ENCODE measurements at places on chromosomes 11 and 22.

DNA sequence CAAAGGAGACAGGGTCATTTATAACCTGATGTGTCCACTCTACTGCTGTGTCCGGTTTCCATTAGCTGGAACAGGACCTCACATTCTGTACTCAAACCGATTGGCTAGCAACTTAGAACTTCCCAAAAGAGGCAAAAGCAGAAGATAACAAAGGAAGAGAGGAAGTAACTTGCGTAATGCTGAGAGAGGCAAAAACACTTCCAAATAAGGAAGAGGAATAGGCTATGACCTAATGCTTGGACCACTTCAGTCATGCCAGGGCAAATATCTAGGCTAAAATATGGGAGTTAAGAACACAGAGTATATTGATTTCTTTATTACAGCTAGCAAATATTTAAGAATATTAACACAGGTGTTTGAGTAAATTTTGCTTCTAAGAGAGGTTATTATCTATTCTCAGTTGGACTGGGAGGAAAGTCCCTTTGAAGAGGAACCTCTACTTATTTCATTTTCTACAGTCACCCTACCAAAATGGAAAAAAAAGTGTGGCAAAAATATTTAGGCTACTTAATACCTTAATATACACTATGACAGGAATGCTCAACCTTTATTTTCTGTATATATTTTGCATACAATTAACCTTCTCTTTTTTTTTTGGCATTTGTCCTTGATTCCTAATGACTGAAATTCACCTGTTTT lies 499.8 kb upstream of the CHORDC1 start:
- no peak for DNase-seq

GRCh38 chr22:31106731-31107177 lies 614 bp downstream of the SELENOM start:
- DNase-seq, result no peak

DNA sequence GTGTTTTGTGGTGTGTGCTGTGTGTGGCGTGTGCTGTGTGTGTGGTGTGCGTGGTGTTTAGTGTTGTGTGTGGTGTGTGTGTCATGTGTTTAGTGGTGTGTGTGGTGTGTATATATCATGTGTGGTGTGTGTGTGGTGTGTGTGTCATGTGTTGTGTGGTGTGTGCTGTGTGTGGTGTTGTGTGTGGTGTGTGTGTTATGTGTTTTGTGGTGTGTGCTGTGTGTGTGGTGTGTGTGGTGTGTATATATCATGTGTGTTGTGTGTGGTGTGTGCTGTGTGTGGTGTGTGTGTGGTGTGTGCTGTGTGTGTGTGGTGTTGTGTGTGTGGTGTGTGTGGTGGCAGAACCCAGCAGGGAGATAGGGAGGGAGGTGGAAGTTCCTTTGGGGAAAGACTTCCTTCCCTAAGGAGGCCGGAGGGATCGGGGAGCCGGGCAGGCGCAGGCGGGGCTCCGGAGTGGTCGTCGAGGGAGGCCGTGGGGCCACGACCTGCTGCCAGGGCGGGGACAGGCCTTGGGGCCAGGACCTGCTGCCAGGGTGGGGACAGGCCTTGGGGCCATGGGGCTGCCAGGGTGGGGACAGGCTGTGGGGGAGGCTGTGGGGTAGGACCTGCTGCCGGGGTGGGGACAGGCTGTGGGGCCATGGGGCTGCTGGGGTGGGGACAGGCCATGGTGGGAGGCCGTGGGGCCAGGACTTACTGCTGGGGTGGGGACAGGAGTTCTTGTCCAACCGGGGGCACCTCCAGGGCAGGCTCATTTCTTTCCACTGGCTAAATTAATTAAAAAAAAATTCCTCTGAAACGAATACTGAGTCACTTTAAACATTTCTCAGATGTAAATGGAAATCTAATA lies 15.2 kb downstream of the PIM3 start:
- DNase-seq, result peak; percentile 68

DNA sequence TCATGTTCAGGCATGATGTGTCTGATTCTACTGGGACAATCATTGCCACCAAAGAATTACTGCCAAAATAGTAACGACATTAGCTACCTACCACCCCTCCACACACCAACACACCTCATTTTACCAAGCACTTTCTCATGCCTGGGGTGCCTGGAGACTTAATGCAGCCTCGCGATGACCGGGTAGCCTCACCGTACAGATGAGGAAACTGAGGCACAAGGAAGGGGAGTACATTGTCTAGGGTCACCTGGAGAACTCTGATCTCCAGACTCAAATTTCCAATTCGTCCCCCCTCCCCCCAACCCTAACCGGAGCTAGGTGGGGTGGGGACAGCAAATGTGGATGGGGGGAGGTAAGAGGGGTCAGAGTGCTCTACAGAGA lies 2.7 kb upstream of the RTN4RL2 start:
- no peak for DNase-seq

DNA sequence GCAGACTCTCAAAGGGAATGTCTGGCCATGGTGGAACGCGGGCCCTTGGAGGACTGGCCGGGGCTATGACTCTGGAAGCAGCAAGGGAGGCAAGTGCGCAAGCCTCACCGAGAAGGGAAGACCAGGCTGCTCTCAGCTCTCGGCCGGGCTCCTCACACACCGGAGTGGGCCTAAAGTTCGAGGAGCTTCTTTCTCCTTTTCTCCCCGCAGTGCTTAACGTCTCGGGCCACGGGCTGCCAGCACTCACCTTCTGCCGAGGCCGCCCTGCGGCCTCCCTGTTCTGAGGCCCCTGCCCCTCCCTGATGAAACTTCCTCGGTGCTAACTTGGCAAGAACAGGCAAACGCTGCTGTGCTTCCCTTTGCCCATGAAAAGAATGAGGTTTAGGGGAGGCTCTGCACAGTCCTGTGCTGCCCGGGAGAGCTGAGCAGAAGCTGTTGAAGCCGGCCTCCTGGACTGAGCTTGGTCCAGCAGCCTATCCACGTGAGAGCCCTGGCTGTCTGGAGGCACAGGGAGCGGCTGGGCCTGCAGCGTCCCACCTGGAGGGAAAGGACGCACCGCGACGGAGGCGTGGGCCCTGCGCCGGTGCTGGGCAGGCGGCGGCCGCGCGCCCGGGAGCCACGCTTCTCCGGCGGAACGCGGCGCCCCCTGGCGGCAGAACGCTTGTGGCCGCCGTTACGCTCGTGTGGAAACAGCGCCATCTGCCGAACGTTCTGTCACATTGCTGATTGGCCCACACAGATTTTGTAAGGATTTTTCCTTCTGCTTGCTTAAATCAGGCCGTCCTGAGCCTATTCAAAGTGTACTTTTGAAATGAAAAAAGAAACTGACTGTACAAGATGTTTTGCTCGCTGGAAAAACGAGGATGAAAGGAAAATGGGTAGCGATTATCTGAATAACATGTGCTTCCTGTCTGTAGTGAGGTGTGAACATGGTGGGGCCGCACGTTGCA lies 65.0 kb upstream of the TMEM45B start:
- DNase-seq, result peak; percentile 53

DNA sequence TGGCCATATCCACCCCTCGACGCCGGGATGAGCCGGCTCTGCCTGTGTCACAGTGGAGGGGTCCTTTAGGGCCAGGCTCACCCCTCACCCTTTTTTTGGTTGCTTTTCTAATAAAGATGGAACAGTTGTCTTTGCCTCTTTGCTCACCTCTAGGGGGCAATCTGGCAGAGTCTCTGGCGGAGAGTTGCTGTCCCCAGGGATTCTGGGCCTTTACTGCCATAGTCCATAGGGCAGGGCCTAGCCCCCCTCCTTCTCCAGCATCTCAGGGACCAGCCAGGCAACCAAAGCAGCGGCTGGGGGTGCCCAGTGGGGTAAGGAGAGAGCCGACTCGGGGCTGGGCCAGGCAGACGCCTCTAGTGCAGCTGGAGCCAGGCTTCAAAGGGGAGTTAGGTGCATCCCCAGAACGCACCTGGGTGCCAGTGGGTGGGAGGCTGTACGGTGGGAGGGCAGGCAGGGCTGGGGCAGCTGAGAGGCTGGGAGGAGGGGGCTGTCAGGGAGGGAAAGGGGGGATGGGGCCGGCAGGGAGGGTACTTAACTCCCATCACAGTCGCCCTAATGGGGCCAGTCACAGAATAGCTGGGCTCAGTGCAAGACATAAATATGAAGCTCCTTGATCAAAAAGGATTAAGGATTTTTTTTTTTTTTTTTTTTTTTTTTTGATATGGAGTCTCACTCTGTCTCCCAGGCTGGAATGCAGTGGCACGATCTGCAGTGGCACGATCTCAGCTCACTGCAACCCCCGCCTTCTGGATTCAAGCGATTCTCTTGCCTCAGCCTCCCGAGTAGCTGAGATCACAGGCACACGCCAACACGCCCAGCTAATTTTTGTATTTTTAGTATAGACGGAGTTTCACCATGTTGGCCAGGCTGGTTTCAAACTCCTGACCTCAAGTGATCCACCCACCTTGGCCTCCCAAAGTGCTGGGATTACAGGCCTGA lies 2.5 kb upstream of the SUSD2 start:
- DNase-seq, result no peak

DNA sequence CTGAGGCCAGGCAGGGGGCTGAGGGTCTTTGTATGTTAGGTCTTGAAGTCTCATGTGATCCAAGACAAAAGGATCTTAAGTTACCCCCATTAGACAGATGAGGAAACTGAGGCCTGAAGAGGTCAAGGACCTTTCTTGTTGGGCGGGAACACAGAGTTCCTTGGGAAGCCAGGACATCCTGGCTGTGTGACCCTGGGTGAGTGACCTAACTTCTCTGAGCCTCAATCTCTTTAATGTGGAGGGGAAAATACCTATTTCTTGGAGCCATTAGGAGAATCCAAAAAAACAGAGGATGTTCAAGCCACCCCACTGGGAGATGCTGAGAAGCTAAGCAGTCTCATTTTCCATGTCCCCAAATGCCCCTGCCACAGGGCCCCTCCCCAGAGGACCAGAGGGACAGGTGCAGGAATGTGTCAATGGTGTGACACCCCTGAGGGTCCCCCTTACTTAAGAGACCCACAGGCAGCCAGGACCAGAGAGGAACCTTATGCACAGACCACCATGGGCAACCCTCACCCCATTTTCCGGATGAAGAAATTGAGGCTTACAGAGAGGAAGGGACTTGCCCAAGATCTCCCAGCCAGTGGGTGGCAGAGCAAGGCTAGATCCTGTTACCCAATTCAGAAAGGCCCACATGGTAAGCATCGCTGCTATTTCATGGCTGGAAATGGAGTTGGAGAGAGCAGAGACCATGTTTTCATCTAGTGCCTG lies 8.0 kb downstream of the RAC2 start:
- no peak for DNase-seq

DNA sequence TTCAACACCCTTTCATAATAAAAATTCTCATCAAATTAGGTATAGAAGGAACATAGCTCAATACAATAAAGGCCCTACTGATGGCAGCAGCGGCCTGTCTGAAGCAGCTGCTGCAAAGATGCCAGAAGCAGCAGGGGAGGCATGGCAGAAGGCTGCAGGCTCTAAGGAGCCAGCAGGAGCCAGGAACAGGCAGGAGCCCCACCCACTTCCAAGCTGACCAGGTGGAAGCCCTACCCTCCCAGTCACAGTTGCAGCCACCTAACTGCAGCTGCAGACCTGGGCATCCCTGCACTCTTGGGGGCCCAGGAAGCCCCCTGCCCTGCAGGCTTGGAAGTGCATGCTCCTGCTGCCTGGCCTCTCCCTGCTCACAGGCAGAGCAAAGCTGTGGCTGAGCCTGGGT lies 18.2 kb upstream of the OR6A2 start:
- DNase-seq, result no peak

DNA sequence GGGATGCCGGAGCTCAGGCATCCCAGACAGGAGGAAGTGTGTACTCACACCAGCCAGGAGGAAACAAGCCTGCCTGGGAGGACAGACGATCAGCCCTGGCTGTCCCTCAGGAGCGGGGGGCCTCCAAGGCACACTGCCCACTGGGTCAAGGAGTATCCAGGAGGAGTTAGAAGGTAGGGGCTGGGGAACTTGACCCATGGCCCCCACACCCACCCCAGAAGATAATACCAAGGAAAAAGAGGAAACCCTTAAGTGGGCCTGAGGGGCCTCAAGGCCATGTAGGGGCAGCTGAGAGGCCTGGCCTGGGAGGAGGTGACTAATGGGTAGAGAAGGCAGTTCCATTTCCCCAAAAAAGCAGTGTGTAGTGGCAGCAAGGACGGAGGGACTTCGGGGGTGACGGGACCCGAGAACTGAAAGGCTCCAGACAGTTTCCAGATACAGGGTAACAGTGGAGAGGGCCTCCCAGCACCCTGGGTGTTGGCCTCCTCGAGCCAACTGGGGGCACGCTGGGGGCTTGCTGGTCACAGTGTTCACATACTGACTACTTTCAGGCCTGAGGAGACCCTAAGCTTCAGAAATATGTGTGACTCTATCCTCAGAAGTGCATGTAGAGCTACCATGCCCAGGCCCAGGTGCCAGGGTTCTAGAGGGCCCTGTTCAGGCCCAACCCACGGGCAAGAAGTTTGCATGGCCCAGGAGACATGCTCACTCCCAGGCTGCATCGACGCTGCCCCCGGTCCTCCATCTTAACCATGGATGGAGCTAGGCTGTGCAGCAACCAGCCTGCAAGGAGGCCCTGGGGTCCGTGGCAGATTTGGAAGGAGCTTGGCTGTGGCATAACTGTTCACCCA lies 75.7 kb upstream of the PITPNB start:
- DNase-seq, result no peak

DNA sequence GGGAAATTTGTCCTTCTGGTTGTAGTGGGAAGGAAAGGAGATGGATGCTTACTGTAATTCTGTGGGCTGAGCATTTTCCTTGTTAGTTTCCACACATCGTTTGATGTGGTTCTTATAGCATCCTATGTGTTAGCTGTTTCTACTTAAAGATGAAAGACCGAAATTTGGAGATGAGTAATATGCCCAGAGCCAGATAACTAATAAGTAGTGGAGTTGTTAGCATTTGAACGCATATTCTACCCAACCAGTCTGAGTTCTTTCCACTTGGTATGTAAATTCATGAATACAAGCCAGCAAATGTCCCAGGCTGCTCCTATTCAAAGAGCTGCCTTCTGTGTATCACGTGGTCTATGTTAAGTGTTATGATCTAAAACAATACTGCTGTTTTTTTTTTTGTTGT lies 14.6 kb downstream of the SPECC1L start:
- no peak for DNase-seq

DNA sequence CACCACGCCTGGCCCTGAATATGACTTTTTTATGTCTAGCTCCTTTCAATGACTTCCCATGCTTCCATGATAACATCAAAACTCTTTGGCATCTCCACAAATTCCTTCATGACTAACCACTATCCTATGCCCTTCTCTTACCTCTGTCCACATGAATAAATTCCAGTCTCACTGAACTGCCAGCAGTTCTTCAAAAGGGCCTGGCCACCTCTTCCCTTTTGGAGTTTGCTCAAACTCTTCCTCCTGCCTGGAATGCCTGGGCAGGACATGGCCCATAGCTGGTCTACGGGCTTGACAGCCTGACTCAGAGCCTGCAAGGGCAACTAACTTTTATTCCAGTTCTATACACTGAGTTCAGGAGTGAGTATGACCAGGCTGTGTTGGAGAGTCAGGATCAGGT lies 41.8 kb upstream of the ZBTB16 start:
- DNase-seq, result no peak

Measured in stimulated activated CD8-positive, alpha-beta memory T cell treated with anti-CD3 and anti-CD28 coated beads, Interleukin-15, amount 100 ng/mL, for 48 hours (primary cell).